ENCODE measurements at places on chromosomes 5 and 9.
A peak's percentile ranks its signal among the peaks of the same experiment; 100 is the strongest.

- no peak for ATAC-seq
These were observed 19.2 kb downstream of the PLGRKT start for GRCh38 chr9:5418481-5418880.

GRCh38 chr5:169909945-169910344 is 70.3 kb downstream of the INSYN2B start:
- no peak for ATAC-seq

- peak; percentile 93 for ATAC-seq
These were observed 5.7 kb downstream of the MAPKAP1 start for GRCh38 chr9:125701351-125701750.

DNA sequence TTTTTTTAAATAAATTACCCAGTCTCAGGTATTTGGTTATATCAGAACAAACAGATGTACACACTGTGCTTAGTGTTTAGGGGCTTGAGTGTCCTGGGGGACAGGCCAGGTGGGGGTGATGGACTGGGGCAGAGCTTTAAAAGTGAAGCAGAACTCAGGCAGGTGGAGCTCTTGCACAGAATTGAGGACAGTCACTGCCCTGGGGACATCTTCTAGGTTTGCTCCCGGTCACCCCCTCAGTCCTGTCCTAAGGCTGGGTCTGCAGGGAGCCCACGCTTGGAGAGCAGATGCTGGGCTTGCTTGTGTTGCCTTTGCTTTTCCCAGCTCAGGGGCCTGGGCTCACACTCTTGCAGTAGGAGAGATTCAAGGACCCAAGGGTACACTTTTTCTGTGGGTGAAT is 10.8 kb downstream of the GADD45G start:
- ATAC-seq, result no peak

DNA sequence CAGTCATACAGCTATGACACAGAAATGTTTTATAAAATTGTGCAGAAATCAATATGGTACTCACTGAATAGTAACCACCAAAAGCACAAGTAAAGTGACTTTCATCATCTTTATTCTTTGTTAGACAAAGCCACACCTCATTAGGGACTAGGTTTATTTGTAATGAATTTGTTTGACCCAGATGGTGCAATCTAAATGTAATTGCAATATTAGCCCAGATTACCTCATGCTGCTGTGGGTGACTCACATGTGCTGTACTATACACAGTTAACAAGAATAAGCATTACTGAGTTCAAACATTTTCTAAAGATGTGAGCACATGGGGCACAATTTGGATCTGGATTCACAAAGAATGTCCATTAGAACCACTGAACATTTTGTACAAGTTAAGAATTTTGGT is 759.3 kb upstream of the TYRP1 start:
- peak; percentile 74 for ATAC-seq

DNA sequence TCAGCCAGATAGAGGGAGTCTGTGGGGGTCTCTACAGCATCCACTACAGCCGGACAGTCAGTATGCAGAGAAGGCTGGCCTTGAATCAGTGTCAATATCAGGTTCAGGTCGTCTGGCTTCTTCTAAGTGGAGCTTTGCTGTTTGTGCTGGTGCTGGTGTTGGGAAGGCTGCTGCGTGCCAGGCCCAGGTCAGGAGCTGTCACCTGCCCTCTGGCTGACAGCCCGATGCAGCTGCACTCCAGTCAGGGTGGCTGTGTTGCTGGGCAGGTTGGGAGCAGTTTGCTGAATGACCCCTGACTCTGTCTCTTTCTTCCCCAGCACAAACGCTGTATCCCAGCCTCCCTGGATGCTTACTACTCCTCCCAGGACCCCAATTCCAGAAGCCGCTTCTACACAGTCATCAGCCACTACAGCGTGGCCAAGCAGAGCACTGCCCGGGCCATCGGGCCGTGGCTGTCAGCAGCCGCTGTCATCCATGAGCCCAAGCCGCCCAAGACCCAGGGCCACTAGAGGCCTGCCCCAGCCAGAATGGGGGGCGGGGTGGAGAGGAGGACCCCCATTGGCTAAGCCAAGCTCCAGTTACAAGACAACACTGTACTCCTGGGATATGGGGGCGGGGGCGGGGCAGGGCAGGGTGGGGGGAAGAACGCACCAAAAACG is 61.6 kb downstream of the NSG2 start:
- no peak for ATAC-seq

DNA sequence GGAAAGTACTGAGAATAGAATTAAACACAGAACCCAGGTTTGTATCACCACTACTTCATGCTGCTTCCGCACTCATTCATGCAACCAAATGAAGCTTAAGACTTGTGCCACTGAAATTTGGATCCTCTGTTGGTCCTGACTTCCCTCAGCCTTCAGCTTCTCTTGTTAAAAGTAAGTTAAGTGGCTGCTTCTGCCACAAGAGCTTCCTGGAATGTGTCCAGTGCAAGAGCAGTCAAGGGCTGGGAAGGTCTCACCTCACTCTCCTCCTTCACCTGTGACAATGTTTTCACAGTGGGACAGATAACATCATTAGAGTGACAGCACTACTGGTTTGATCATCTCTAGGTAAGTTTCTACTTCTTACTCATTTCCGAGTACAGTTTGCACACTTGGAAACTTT is 7.9 kb downstream of the SNCAIP start:
- ATAC-seq, result no peak

DNA sequence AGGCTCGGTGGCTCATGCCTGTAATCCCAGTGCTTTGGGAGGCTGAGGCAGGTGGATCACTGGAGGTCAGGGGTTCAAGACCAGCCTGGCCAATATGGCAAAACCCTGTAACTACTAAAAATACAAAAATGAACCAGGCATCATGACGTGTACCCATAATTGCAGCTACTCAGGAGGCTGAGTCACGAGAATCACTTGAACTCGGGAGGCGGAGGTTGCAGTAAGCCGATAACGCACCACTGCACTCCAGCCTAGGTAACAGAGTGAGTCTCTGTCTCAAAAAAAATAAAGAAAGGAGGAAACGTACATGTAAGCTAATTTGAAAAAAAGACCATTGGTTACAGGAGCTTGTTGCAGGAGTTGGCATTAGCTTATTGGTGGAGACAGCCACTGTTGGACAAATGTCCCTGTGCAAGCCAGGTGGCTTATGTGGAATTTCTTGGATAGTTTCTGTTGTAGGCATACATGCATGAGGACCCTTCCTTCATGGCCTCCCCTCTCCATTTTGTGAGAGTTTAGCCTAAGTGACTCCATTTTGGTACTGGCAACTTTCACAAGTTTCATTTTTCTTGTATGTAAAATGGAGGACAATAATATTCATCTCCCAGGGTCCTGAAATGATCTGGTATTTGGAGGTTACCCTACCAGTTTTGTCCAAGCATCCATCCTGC is 16.8 kb upstream of the RAB14 start:
- no peak for ATAC-seq

GRCh38 chr9:94166236-94166975 is 82.1 kb downstream of the PTPDC1 start:
- ATAC-seq, result peak; percentile 90

DNA sequence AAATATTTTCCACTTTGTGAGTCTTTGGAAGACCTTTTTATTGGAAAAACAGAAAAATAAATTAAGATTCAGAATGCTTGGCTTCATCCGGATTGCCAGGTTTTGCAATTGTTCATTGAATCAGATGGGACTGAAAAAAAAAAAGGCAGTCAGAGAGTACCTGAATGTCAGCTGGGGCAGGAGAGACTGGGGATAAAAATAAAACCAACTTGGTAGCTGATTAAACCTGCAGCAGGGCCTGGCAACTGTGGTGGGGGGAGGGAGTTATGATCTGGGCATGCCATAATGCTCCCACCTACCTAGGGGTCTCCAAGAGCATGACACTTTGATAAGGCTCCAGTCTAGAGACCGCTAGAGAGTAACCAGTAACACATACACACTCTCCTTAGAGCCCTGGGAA is 454.4 kb downstream of the DTWD2 start:
- no peak for ATAC-seq

DNA sequence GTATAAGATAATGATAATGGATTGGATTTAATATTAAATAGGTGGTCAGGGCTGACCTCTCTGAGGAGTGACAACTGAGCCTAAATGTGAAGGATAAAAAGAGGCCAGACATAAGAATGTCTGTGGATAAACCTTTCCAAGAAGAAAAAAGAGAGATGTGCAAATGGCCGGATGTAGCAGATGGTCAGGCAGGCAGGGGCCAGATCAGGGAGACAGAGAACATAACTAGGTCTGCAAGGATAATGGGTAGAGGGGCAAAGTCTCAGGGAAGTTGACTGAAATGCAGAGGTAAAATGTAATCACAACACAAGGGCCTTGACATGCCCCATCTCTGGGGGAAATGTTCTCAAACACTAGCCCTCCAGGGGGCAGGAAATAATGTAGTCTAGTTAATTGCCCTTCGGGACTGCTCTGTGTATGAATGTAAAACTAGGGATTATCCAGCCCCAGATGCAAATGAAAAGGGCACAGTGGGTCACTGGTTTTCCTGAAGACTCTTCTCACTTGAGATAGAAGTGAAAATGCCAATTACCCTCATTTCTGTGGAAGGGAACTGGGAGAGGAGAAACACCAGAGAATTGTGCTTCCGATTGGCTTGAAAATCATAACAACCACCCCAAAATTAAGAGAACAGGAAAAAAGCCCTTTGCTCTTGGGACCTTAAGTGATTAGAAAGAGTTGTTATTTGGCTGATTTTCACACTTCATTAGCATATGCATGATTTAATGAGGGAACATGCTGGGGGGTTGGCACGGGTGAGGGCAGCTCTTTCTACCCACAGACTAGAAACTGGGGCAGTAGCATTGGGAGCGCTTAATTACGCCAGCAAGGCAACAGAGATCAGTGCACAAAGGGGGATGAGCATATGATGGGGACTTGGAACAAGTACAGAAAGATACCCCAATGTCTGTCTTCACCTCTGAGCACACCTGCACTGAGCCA is 88.6 kb downstream of the PPP2R2B start:
- no peak for ATAC-seq

DNA sequence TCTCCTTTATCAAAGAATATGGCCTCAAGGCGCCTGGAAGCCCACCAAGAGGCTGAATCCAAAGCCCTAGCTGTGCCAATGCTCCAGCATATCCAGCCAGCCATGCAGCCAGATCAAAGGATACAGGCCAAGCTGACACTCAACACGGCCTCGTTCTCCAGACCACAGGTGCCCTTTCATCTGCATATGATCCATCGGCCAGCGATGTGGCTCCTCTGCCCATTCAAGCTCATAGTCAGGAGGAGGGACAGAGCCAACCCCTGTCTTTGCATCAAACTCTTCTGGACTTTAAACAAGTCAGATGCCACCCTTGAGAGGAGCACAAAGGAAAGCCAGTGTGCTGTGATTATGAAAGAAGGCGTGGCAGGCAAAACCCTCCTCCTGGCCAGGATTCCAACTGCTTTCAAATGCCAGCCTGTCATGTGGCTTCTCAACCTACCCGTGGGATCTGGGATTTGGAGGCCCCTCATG is 42.5 kb downstream of the ADAM19 start:
- peak; percentile 78 for ATAC-seq
